ENCODE measurements at places on chromosomes 5 and 9. TPM values are rescaled to one million over a fixed set of nuclear protein-coding genes. Genes with fewer than 3 reads are reported as not detected.
A peak's percentile ranks its signal among the peaks of the same experiment; 100 is the strongest.

Gene CACNA1B
- not detected for total RNA-seq

GRCh38 chr5:88954511-88954910 is 71.5 kb upstream of the MEF2C start:
- no peak for DNase-seq

- DNase-seq = peak; percentile 62
Measured at GRCh38 chr5:69007726-69008368, 86.0 kb upstream of the SLC30A5 start.

Gene PRRX2
- 0.66 TPM for total RNA-seq

DNA sequence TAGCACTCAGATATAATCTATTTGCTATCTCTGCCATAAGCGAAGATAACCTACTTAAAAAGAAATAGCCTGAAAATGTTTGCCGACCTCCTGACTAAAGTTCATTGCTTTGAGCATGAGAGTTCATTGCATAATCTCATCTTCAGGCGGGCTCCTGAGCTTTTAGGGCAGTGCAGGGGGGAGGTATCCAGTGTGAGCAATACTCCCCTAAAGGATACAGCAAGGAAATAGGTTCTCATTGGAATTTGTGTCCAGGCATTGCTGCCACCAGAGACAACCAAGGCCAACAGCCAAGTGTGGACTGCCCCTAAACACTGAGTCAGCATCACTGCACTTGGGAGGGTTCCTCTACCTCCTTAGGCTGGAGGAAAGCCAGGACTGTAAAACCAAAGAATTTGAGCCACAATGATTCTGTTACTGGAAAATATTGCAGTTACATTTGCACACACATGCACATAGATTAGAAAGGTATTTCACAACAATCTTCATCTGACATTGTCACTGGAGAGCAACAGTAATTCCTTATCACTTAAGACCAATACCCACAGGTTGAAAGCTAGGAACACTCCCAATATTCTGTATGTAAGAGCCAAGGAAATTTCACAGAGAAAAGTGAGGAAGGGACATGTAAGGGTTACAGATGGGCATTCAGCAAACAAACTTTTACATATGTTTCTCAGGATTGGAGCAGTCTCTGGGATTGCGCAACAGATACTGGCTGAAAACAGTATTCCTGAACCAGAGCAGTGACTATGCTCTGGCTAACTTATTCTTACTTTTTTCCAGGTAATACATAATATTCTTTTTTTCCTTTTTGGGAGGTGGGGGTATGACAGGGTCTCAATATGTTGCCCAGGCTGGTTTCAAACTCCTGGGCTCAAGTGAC is 98.6 kb upstream of the TLE1 start:
- DNase-seq = no peak

DNA sequence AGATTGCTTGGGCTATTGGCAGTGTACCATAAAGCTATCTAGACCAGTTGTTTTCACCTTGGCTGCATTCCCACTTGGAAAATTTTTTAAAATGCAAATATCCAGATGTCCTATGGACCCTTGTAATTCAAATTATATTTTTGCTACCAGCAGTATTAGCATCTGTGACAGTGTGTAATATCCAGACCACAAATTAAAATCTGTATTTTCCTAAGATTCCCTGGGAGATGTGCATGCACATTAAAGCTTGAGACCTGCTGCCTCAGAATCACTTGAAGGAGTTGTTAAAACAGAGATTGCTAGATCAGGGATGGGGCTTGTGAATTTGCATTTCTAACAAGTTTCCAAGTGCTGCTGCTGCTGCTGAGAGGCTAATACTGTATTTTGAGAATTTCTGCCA is 381.2 kb upstream of the PDE4D start:
- no peak for DNase-seq
